ENCODE measurements at places on chromosomes 6 and 20.

DNA sequence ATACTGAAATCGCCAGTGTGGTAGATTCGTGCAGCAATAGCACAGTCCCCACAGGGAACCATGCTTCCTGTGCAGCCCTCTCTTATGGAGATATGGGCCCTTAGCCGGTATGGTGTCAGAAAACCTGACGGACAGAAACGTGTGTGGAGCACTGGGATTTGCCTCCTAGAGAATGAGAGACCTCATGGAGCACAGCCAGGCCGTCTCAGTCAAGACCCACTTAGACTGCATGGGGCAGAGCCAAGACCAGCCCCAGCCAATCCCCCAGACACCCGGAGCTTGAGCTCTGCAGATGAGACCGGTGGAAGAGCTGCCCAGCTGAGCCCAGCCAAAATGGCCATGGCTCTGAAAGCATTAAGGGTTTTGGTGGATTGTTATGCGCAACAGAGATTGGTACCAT lies 163.7 kb downstream of the DLL1 start:
- DNase-seq, result no peak

DNA sequence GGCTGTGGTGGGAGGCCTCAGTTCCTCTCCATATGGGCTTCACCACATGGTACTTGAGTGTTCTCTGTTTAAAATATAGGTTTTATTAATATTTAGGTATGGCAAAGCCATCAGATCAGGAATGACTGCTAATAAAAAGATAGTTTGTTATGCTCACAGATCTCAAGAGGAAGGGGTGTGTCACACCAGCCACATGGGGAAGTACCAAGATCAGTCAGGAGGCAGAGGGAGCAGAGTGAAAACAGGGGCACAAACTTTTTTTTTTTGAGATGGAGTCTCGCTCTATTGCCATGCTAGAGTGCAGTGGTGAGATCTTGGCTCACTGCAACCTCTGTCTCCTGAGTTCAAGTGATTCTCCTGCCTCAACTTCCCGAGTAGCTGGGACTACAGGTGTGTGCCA lies 92.1 kb upstream of the GCM1 start:
- no peak for DNase-seq

GRCh38 chr6:157219201-157220200 lies 103.8 kb downstream of the TMEM242 start:
- DNase-seq, result peak; percentile 22

DNA sequence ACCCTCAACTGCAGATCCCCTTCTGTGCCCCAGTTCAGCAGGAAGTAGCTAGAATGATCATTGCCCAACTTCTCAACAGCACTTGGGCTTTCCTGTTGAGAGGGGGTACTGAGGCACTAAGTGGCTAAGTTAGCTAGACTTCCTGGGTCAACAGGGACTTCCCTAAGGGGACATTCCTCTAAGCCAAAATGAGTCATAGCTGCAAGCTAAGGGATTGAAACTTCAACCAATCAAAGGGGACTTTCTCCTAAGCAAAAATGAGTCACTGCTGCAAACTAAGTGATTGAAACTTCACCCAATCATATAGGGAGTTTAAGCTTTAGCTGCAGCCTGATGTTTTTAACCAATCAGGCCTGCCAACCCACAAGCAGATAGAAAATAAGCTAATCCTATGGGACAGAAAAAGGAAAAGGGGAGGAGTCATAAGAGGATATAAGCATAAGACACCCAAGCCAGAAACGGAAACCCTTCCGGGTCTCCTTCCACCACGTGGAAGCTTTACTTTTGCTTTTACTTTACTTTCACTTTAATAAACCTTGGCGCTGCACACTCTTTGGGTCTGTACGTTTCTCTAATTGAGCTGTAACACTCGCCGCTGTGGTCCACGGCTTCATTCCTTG lies 659.0 kb upstream of the HS3ST5 start:
- no peak for DNase-seq

DNA sequence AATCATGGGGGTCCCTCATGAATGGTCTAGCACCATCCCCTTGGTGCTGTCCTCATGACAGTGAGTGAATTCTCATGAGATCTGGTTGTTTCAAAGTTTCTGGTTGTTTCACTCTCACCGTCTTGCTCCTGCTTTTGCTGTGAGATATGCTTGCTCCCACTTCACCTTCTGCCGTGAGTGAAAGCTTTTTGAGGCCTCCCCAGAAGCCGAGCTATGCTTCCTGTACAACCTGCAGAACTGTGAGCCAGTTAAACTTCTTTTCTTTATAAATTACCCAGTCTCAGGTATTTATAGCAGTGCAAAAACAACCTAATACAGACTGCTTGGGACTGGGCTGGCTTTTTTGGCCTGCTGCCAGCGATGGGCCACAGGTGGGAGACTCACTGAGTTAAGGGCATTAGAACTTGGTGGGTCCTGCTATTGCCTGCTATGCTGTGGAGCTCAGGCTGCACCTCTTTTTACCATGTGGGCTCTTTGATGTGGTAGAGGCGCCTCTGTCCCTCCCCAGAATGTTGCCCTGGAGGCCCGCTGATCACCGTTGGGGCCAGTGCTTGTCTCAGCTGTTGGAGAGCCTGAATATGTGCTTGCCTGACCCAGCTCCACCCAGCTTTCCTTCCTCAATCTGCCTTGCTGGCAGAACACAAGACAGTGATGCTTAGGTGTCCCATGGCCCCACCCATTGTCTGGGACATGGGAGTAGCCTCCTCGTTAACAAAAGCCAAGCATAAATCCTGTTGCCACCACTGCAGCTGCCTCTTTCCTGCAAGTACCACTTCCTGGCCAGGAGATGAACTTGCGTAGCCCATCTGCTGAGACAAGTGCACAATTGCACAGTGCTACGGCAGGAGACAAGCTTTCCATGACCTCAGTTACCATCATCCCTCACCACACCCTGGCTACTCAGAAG lies 47.1 kb downstream of the IGF2R start:
- DNase-seq, result no peak
